ENCODE measurements at places on chromosomes 3 and 15.

DNA sequence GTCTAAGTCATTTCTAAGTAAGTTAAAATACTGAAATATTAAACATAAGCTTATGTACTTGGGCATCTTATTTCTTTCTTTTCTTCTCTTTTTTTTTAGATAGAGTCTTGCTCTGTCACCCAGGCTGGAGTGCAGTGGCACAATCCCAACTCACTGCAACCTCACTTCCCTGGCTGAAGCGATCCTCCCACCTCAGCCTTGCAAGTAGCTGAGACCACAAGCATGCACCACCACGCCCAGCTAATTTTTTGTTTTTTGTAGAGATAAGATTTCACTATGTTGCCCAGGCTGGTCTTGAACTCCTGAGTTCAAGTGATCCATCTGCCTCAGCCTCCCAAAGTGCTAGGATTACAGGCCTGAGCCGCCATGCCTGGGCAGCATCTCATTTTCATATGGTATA is 16.0 kb upstream of the ZNF710 start:
- no peak for DNase-seq

- no peak for DNase-seq
Observed at GRCh38 chr3:37944391-37944842, 46.2 kb upstream of the VILL start.

- no peak for DNase-seq
Observed at GRCh38 chr15:70166506-70167087, 68.9 kb upstream of the TLE3 start.

DNA sequence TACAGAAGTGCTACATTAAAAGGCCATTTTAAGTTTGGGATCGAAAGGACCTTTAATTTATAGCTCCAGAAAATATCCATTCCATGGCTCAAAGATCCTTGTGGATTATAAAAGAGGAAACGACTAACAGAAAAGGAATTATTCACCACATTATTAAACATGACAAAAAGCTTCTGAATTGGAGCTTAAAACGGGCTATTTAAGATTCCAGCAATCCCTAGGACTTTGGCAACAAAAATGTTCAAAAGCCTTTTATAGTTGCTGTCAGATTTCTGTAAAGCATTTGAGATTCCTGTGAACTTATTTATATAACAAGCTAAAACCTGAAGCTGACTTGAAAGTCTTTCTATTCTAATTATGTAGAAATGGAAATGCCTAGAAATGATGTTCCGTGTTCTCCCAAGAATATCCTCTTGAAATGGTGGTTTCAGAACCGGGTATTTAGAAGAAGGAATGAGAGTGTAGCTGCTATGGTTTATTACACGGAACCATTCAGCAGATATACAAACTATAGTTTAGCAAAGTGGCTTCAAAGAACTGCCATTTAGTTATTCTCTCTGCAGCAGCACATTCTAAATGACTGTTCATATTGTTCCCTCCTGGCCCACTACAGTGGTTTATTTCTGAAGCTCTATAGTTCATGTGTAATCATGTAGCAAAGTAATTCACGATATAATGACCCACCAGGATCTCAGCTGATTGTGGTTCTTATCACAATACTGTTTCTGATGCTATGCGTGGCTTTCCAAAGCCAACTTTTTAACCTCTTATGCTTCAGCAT is 961.7 kb downstream of the FHIT start:
- DNase-seq, result no peak

DNA sequence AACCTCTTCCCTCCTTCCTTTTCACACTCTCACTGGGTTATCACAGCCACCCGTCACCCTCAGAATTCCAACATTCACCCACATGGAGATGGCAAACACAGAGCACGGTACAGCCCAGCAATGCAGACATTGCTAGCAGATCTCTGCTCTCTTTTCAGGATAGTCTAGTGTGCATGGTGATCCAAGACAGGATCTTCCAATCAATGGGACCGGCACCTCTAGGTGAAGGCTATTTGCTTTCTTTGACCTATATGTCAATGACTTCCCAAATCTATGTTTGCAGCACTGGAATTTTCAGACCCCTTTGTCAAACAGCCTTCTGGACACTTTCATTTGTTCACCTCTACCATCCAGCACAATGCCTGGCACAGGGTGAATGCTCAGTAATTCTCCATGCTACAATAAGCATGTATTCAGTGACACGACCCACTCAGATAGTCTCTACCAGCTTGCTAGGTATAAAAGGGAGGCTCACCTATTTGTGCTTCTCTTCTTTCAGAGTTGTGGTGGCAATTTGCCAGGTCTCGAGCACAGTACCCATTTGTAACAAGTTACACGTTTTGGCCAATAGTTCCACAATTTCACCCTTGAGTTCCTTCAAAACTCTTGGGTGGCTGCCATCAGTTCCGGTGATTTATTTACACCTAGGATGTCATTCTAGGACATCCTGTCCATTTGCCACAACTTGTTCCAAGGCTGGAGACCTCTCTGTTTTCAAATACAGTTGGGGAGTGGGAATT is 279.1 kb upstream of the ICE2 start:
- DNase-seq, result no peak

GRCh38 chr3:77420336-77420735 is 380.4 kb downstream of the ROBO2 start:
- no peak for DNase-seq

GRCh38 chr3:81871358-81872155 is 110.1 kb upstream of the GBE1 start:
- peak; percentile 15 for DNase-seq

GRCh38 chr15:41919954-41920538 is 26.2 kb upstream of the SPTBN5 start:
- DNase-seq, result peak; percentile 95

DNA sequence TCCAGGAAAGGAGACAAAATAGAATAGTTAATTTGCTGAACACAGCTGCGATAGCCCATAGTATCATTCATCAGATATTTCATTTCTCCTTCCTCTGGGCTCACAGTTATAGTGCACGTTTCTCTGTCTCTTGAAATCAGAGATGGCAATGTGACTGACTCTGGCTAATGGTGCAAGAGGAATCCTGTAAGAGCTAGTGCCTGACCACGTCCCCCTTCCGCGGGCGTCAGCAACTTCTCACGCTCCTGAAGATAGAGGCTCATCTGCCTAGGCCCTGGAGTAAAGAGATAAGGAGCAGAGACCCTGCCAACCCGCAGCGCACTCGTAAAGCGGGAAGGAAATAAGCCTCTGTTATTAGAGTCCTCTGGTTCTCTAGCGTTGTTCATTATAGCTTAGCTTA is 391.8 kb downstream of the VPS13C start:
- no peak for DNase-seq

GRCh38 chr15:39016706-39017105 is 452.1 kb upstream of the RASGRP1 start:
- peak; percentile 51 for DNase-seq

DNA sequence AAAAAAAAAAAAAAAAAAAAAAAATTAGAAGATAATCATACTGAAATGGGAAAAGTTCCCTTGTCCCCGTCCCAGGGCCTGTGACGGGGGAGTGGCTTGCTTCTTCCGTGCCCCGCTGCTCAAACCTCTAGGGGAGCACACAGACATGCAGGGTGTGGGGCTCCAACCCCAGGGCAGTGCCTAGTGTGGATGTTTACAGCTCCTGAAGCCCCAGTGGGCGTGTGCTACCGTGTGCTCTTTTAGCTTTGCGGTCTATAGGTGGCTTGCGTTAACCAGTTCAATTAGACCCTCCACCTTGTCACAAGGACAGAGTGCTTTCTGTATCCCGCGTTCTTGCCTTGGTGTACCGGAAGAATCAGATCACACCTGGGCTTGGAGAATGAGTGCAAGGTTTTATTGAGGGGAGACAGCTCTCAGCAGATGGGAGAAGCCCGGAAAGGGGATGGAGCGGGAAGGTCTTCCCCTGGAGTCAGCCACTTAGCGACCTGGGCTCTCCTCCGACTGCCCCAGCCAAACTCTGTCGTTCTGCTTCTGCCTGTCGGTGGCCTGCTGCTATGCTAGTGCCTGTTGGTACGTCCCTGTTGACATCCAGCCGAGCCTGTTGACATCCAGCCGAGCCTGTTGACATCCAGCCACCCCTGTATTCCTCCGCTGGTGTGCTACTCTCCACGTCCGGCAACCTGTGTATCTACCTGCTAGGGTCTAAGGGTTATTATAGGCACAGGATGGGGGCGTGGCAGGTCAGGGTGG is 569.8 kb downstream of the VGLL3 start:
- DNase-seq, result no peak

DNA sequence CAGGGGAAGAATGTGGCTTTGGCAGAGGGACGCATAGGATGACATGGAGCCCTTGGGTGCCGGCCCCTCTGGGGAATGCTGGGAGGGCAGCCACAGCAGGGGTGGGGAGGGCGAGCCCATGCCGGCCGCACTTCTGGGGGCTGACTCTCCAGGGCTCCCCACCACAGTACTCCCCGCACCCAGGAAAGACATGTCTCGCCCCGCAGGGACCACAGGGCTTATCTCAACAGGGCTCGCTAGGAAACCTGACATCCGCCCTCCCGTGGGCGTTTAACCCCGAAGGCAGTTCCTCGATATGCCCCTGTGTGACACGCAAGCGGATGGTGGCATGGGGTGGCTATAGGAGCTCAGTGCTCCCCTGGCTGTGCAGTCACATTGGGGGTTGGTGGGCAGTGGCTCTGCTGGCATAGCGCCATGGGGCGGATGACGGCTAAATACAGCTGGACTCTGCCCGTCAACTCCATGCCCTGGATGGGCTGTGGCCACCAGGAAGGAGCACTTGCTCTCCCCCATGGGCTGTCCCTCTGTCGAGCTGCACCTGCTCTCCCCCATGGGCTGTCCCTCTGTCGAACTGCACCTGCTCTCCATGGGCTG is 141.4 kb downstream of the ADAMTS17 start:
- no peak for DNase-seq

GRCh38 chr3:155010416-155010815 is 69.7 kb upstream of the MME start:
- no peak for DNase-seq

DNA sequence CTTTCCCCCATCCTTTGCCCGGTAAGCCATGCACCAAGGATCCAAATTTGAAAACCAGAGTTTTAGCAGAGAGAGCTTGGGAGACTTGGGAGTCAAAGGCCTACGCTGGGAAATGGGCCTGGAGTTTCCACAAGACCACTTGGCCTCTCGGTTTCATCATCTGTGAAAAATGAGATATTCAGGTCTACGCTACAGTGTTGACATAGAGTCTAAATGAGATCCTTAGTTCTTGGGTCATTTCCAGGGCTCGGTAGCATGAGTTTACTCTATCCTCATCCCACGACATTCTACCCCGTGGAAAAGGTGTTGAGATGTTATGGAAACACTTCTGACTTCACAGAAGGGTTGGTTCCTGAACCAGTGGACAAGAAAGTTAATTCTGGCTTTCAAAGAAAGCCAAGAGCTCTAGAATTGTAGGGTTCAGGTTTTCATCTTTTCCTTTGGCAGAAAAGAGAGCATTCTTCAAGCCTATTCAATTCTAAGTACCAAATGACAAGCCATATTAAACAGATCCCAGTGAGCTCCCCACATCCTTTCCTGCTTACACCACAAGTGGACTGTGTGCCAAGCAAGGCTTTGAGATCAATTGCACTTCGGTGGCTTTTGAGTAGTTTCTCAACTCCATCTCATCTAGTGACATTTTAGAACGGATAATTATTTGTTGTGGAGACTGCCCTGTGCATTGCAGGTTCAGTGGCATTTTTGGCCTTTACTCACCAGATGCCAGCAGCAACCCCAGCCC is 219.7 kb downstream of the SLCO3A1 start:
- DNase-seq, result peak; percentile 23

DNA sequence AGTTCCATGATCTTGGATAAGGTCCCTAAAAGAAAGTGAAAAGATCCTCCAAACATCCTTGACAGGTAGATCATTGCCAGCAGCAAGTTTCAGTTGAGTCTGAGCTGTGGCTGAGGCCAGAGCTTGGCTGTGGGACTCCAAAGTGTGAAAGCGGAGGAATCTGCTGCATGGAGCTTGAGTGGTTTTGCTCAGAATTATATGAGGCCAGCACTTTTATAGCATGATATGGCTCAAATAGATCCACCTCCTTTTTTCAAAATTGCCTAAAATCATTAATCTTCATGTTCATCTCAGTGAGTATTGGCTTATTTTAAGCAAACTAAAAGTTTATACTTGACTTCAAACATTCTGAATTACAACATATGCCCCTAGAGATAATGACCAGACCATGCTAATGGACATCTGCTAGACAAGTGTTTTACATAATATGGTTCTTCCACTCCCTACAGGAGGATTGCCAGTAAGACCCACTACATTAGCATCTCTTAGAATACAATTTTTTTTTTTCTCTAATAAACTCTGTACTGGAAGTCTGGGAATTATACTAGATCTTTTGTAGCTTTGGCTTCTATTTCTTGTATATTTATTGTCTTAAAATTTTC is 368.1 kb downstream of the ZPLD1 start:
- DNase-seq, result no peak

GRCh38 chr15:71743861-71744382 is 66.4 kb upstream of the NR2E3 start:
- DNase-seq, result peak; percentile 63

GRCh38 chr15:42344763-42345162 is 14.5 kb upstream of the CAPN3 start:
- DNase-seq, result peak; percentile 77

DNA sequence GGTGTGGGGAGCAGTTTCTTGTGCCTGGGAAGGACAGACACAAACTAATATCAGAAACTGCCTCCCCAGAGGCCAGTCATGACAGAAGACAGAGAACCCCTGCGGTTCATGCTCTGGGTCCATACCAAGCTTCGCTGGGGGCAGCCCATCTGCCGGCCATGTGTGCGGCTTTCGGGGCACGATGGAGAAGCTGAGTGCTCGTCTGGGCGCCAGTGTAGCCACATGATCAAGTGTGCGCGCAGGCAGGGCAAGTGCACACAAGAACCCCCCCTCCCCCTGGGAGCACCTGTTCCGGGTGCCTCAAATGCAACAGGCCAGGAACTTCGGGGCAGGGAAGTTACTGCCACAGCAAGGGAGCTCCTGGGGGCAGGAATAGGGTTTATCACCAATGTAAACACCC is 1.8 kb downstream of the ADAMTS17 start:
- no peak for DNase-seq

- DNase-seq, result no peak
Observed at GRCh38 chr3:112606098-112606497, 34.8 kb downstream of the CCDC80 start.

DNA sequence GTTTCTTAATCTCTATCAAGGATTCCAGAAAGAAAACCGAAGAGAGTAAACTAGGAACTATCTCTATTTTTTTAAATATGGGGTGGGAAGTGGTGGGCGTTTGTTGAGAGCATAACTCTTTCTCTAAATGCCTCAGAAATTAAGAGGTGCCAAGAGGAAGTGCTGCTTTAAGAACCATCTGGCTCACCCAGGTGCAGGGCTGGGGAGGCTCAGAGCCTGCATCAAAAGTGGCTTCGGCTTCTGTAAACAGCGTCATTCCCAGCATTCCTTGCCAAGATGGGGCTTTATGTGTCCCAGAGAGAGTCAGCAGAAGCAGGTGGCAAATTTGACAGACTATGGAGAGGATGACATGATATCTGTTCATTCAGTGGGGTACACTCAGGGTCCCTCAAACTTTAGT is 123.3 kb upstream of the BFSP2 start:
- no peak for DNase-seq

GRCh38 chr15:75697523-75697922 is 15.1 kb downstream of the CSPG4 start:
- peak; percentile 32 for DNase-seq

GRCh38 chr3:191695131-191695814 is 234.3 kb downstream of the PYDC2 start:
- DNase-seq, result no peak

All from fibroblast of lung (primary cell).